WTC11 (cell line): ENCODE measurements at places on chromosomes 12 and 14.

DNA sequence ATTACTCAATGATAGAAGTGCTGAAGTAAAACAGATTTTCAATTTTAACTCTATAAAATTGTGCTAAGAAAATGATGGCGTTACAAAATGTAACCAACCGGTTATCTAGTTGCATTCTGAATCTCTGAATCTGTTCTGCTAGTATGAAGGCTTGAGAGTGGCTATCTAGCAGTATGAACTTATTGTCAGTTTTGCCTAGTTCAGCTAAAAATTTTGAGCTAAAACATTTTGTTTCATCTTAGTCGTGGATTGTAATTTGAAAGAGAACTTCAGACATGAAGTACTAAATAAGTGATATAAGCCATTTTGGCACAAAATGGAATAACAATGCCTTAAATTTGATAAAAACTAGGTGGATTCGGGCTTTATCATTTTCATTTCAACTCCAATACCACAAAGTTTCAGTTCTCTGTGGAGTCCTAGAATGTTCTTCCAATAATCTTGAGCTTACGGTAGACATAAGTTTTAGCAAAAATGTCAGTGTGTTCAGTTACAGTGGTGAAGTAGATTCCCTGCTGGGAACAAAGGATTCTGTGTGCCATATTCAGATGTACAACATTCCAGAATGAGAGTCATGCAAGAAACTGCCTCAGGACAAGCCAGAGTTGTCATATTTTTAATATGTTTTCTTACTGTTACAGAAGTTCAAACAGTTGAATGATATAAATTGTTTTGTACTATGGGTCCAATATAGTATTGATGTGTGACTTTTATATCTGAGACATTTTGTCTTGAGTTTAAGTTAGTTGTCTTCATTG, 28.1 kb downstream of the ATP6V1D start:
- no peak for DNase-seq

DNA sequence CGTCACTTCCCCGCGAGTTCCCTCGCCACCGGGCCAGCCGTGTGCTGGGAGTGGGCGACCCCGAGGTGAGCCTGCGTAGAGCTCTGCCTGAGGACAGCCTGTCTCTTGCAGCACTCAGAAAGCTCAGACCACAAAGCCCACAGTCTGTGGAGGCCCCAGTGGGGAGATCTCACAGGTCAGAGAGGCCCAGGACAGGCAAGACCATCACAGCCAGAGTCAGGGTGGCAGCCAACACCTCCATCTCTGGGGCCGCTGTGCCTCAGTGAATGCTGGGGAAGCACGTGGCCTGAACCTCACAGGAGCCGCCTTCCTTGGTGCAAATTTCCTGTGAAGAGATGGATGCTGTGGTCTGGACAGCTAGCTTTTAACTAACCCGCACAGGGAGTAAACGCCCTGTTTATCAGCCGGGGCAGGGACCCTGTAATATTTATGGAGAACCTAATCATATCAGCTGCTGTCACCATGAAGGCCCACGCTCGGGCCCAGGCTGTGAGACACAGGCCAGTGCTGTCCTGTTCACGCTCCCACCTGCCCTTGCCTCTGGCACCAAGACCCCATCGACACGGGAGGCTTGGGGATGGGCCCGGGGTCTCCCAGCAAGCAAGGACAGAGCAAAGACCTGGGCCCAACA, 56.9 kb downstream of the CDC42BPB start:
- DNase-seq: no peak

DNA sequence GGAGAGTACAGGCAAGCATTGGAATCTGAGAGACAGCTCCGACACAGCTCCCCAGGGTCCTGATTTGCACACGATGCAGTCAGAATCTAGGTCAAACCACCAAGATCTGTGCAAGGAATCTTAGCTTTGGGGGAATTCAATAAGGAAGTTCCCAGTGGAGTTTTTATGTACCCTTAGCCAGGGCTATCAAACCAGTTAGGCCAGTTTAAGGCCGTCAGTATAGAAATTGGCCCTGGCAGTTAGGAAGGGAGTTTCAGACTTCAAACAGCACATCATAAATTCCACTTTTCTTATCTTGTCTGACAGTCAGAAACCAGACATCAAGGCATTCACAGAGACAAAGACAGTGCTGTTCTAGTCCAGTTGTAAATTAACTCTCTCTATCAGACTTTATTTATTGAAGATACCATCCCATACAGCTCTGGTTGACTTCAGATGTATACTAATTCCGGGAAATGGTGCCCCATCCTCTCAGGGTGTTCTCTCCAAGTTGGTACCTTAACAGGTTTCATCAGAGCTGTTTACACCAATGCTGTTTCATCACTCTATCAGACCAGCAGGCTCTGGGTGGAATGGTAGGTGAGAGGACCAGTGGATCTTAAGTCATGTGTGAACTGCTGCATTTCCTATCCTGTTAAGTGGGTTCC, 157.5 kb upstream of the ATF7IP start:
- DNase-seq: no peak

DNA sequence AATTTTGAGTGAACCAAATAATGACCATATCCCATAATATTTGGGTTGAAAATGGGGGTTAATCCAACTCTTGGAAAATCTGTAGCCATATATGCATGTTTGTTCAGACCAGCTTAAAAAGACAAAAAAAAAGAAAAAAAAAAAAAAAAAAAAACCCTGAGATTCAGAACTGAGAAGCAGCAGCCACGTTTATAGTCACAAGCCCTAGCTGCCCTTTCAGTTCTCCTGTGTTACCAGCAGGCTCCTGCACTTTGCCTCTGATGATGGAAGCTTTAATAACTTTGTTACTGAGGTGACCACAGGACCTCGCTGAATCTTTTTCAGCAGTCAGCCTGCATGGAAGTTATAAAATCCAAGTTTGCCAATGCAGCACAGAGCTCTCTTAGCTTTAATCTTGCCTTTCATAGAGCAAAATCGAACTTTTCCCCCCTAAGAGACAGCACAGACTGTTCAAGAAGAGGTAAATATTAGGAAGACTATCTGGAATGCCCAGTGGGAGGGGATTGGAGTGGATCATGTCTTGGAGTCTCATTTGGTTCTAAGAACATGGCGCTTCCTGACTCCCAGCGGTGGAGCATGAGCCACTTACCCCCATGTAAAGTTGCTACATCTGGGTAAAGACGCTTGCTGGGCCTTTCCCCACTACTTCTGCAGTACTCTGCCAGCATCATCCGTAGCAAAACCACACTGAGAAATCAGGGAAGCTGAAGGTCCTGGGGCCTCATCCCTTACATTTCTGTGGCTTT, 20.6 kb downstream of the GNG2 start:
- DNase-seq: no peak

GRCh38 chr12:27905285-27906126, 67.0 kb downstream of the PTHLH start:
- DNase-seq: no peak

- DNase-seq: no peak
Observed at GRCh38 chr12:71214511-71215285, 56.9 kb upstream of the TSPAN8 start.

- DNase-seq: no peak
Observed at GRCh38 chr12:109803678-109804077, 29.5 kb downstream of the TRPV4 start.

DNA sequence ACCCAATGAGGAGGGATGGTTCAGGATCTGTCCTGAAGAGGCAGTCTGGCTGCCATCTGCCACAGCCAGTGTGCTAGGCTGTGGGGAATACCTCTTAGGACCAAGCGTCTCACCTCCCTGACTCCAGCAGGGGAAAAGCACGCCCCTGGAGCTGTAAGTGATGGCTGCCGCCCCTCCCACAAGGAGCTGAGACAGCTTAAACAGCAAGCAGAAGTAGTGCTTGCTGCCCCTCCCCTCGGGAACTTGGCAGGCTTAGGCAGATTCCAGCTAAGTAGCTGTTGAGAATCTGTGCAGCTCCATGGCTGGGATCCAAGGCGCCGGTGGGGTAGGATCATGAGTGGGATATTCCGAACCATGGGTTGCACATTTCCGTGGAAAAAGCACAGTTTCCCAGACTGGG, 360.4 kb upstream of the MDGA2 start:
- peak; percentile 49 for DNase-seq

GRCh38 chr12:20006871-20007730, 361.2 kb upstream of the PDE3A start:
- no peak for DNase-seq

DNA sequence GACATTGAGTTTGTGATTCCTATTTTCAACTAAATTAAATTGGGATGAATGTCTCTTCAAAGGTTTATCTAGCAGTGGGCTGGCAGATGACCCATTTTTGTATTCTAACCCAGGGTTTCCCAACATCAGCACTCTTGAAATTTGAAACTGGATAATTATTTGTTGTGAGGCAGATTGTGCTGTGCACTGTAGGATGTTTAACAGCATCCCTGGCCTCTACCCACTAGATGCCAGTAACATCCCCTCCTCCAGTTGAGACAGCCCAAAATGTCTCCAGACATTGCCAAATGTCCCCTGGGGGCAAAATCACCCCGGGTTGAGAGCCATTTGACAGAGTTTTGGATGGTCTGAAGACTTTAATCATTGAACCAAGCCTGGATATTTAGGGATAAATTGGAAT, 11.1 kb downstream of the DAAM1 start:
- no peak for DNase-seq

- DNase-seq: peak; percentile 76
Observed at GRCh38 chr14:54773171-54774006, 129.2 kb downstream of the GCH1 start.

- DNase-seq: peak; percentile 18
Observed at GRCh38 chr12:119008691-119009221, 27.4 kb downstream of the SRRM4 start.
